ENCODE measurements at places on chromosomes 16 and 17.

GRCh38 chr17:33435721-33436301, 142.7 kb upstream of the ASIC2 start:
- peak; percentile 59 for DNase-seq

GRCh38 chr17:75182319-75182568, 515 bp downstream of the SUMO2 start:
- DNase-seq: no peak

DNA sequence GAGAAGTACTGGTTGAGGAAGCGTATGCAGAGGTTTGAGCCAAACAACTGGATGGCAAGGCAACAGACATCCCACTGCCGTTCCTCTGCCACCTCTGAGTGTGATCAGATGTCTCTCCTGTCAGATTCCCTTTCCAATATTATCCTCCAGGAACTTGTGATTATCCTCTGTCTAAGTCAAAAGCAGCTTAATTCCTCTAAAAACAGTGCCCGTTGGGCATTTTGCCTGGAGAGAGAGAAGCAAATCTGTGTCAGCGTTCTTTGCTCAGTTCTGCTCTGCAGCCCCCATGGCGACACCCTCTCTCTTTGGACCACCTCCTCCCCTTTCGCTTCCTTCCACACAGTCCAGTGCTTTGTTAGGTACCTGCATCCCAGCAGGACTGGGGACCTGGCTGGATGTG, 56.1 kb upstream of the TBX2 start:
- no peak for DNase-seq

DNA sequence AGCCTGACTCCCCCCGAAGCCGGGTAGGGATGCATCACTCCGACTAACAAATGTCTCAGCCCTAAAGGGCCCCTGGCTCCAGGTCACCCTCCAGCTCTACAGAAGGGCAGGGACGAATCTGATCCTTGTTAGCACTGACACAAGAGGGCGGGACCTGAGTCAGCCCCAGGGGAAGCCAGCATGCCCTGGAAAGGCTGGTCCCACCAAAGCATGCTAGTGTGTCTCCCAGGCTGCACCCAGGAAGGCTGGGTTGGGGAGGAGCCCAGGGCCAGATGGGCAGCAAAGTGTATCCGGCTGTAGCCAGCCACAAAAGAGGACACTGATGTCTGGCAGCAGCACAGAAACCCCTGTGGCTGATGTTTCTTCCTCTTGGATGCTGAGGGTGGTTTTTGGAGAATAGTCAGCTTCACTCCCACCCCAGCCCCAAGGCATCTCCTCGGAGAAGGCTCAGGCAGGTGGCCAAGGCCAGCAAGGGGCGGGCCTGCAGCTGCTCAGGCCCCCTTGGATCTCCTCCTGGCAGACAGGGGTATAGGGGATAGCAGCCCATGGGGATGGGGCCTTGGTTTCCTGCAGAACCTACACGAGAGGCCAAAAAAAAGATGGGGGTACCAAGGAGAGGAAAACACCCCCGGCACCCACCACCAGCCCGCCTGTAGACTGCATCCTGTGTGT, 11.0 kb downstream of the NATD1 start:
- DNase-seq: no peak

- no peak for DNase-seq
These were observed 3.7 kb downstream of the GP2 start for GRCh38 chr16:20323591-20324117.

GRCh38 chr17:62720126-62720850, 87.8 kb downstream of the MARCHF10 start:
- no peak for DNase-seq

- DNase-seq: peak; percentile 49
These were observed 133.1 kb downstream of the SNX11 start for GRCh38 chr17:48240562-48241130.

DNA sequence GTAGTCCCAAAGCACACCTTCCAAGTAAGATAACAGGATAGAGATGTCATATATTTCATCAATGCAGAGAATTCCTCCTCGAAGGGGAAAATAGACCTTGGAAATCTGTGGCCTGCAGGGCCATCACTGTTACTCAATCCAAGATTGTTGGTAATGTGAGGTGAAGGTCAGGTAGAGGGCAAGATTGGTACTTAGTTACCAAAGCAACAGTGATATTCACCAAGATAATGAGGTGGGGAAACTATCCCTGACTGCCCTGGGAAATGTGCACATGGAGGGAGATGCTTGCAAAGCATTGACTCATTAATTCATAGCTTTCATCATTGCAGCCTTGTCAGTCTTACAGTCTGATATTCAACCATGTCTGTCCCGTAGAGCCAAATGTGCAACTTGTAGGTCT, 234.1 kb upstream of the MON1B start:
- DNase-seq: no peak

DNA sequence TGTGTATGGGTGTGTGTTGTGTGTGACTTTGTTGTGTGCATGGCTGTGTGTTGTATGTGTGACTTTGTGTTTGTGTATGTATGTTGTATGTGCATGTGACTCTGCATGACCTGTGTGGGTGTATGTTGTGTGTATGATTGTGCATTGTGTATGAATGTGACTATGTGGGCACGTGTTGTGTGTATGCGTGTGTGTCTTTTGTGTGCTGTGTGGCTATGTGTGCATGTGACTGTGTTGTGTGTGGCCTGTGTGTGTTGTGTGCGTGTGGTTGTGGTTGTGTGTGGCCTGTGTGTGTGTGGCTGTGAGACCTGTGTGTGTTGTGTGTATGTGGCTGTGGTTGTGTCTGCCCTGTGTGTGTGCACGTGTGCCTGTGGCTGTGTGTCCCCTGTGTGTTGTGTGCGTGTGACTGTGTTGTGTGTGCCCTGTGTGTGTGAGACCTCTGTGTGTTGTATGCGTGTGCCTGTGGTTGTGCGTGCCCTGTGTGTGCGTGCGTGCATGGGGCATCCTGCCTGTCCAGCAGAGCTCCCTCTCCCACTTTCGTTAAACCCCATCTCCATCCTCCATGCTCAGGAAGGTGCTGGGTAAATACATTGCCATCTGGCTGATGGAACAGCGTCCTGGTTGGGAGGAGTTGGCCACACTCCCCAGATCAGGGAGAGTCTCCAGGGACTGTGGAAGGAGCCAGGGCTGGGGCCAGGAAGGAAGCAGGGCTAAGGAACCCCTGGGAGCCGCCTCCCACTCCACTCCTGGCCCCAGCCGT, 90.1 kb upstream of the GSE1 start:
- DNase-seq: peak; percentile 70

DNA sequence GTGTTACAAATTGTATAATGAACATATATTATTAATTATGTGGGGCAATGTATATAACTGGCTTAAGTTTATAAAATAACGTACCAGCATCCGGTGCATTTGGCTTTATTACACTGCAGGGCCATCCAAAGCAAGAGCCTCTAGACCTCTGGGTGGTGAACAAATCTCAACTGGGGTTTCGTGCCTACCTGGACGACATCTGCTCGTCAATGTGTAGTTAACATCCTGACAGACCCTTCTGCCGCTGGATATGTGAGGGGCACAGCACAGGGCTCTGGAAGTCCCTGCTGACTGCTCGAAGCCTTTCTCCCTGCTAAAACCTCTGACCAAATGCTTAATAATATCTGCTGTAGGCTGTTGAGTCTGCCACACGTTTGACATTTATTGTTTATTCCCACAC, 2.3 kb downstream of the TMEM186 start:
- DNase-seq: no peak

- DNase-seq: no peak
These were observed 59.1 kb downstream of the SSH2 start for GRCh38 chr17:29870836-29871465.

- no peak for DNase-seq
These were observed 38.3 kb upstream of the AKAP1 start for GRCh38 chr17:57046749-57047148.

DNA sequence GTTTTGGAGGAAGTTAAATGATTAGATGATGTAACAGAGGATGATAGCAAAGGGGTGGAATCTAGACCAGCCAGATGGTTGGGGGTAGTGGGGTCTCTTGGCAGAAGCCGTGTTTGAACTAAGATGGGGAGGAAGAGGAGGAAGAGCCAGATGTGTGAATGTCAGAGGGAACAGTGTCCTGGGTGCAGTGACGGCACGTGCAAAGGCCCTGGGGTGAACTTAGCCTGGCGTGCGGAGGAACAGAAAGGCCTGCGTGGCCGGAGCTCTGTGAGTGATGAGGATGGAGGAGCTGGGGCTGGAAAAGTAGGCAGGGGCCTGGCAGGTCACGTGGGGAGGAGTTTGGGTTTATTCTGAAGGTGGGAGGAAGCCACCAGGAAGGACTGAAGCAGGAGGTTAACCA, 26.4 kb upstream of the RMI2 start:
- no peak for DNase-seq

GRCh38 chr16:87947356-87948118, 3.7 kb upstream of the BANP start:
- DNase-seq: no peak

DNA sequence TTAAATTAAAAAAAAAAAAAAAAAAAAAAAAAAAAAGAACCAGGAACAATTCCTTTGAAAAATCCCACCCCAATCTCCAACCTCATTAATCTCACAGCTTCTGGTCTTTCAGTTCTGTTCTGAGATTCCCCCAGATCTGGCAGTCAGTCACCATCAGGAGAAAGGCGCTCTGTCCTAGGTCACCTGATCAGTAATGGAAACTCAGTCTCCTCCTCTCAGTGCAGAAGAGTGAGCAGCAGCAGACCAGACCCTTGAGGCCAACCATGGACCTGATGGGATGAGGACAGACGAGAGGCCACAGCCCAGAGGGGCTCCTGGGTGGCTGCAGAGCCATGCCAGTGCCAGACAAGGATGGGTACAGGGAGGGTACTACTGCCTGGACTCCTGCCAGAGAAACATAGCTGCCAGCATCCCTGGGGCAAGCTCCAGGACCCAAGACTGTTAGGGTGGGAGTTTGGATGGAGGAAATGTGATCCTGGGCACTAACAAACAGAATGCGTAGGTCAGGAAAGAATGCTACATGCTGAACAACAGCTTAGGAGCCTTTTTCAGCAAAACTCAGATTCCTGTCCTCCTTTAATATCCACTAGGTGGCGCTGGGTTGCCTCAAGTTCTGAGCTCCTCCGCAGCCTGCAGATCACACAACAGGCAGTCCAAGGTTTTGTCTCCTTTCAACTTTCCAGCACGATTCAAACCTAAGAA, 28.7 kb downstream of the MPG start:
- DNase-seq: peak; percentile 72

- no peak for DNase-seq
These were observed 14.7 kb upstream of the PABPN1L start for GRCh38 chr16:88881007-88881615.

- DNase-seq: no peak
These were observed 7.8 kb downstream of the GRB7 start for GRCh38 chr17:39745335-39746144.

- DNase-seq: no peak
These were observed 13.2 kb upstream of the ASGR1 start for GRCh38 chr17:7192271-7192937.

- no peak for DNase-seq
These were observed 2.2 kb downstream of the TMEM132E start for GRCh38 chr17:34581446-34582184.

- DNase-seq: no peak
These were observed 304.6 kb upstream of the CDH11 start for GRCh38 chr16:65426484-65426883.

DNA sequence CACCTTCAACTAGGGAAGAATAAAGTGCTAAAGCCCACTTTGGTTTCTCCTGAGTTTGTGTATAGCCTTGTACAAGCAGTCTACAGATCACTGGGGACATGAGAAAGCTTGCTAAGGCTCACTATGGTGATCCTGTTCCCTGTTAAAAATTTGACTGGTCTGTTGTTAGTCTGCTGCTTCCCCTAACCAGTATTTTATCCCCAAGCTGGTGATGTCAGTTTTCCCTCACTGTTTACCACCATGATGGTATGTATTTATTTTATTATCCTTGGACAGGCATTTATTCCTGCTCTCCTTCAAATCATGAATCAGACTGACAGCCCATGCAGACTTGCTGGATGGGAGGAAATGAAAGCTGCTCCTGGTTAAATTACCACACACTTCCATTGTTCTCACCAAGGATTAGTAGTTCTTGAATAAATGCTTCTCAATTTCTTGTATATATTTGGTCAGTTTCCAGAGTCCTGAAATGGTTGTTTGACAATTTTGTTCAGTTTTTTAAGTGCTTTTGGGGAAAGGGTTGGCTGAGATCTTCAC, 99.6 kb downstream of the CA4 start:
- DNase-seq: no peak

- DNase-seq: no peak
These were observed 22.0 kb downstream of the CCDC40 start for GRCh38 chr17:80058311-80058955.

DNA sequence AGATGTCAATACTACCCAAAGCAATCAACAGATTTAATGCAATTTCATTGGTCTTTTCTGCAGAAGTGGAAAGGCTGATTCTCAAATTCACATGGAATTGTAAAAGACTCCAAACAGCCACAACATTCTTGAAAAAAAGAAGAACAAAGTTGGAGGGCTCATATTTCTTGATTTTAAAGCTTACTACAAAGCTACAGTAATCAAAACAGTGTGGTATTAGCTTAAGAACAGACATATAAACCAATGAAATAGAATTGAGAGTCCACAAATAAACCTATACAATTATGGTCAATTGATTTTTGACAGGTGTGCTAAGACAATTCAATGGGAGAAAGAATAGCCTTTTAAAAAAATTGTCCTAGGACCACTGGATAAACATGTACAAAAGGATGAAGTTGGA, 14.4 kb upstream of the ABCC1 start:
- DNase-seq: no peak

GRCh38 chr17:81537343-81537855, 9.2 kb downstream of the FSCN2 start:
- DNase-seq: no peak

- DNase-seq: no peak
These were observed 477.3 kb downstream of the KCNJ2 start for GRCh38 chr17:70646673-70647072.

DNA sequence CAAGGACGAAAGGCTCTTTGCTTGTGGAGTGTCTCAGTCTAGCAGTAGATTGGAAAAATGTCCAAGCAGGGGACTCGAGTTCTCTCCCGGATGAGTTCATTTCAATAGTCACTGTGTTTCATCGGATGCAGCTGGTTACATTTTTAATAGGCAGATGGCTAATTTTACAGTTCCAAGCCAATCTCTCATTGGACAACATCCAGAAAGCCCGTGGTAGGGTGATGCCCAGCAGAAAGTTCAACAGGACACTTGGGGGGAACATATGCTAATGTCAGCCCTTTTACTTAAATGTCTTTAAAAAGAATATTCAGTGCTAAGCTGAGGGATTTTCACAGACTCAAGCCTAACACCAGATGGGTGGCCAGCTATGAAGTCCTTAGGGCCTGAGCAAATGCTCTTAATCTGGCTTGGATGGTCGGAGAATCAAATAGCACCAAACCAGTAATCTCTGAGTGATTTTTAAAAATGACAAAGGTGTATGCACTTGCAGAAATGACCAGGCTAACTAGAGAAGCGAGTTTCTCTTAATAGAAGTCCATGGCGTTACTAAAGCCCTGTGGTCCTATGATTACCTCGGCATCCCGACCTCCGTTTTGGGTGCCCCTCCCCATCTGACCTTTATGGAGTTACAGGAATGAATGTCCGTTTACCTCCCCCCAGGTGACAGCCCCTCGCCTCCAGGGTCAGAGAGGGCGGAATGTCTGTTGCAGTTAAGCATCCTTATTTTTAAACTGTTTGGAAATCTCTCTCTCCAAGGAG, 289.2 kb upstream of the SALL1 start:
- DNase-seq: peak; percentile 5
